ENCODE measurements at places on chromosomes 2 and 18.

GRCh38 chr2:161713706-161714105, 89.5 kb downstream of the SLC4A10 start:
- no peaks in the 10 kb centered on the region for H3K4me1 ChIP-seq
- H3K36me3 ChIP-seq = no peaks in the 10 kb centered on the region
- H3K4me3 ChIP-seq = no peak overlapping the region

DNA sequence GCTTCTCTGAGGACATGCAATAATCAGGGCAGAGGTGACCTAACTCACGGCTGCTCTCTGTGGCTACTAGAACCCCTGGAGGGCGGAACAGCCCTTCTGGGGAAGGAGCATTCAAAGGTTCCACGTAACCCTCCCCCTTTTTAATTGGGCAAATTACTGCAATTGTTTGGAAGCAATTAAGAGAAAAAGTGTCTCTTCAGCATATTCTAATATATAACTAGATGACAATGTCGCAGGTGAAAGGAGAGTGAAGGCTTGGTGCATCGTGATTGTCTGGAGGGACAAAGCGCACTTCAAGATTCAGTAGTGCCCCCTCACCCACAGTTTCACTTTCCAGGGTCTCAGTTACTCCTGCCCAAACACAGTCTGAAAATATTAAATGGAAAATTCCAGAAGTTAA, 720.8 kb downstream of the DCDC2C start:
- H3K4me3 ChIP-seq = no peak overlapping the region
- no peaks in the 10 kb centered on the region for H3K36me3 ChIP-seq
- H3K4me1 ChIP-seq = no peaks in the 10 kb centered on the region
- H3K27me3 ChIP-seq = no peaks in the 10 kb centered on the region
- no peak for DNase-seq
- H3K27ac ChIP-seq = no peak overlapping the region

DNA sequence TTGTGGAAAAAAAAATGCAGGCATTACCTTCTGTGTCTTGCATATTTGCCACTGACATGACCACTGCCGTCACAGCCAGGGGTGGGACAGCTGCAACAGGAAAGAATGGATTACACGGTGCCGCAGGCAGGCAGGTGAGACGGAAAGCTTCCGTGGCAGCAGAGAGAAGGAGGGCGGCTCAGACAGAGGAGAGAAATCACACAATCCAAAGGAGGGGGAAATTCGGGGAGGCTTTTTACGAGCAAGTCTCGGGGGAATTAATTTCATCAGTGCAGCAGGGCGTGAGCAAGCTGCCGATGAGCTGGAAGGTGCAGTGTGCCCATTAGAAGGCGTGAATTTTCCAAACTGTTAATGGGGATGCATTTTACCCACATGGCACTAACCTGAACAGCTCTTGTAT, 234.8 kb upstream of the PXDN start:
- DNase-seq = no peak
- H3K27ac ChIP-seq = no peak overlapping the region
- no peak overlapping the region for H3K4me3 ChIP-seq
- no peaks in the 10 kb centered on the region for H3K4me1 ChIP-seq
- no peaks in the 10 kb centered on the region for H3K36me3 ChIP-seq

- DNase-seq = no peak
- H3K4me1 ChIP-seq = no peaks in the 10 kb centered on the region
- no peak overlapping the region for H3K27ac ChIP-seq
- no peaks in the 10 kb centered on the region for H3K36me3 ChIP-seq
- no peaks in the 10 kb centered on the region for H3K27me3 ChIP-seq
- no peak overlapping the region for H3K4me3 ChIP-seq
These were observed 796.7 kb upstream of the CELF4 start for GRCh38 chr18:38362286-38362792.

- H3K36me3 ChIP-seq = no peaks in the 10 kb centered on the region
- no peaks in the 10 kb centered on the region for H3K27me3 ChIP-seq
- H3K4me1 ChIP-seq = no peaks in the 10 kb centered on the region
- H3K4me3 ChIP-seq = peak overlapping the region; percentile 2
- H3K27ac ChIP-seq = peak overlapping the region; percentile 39
- peak; percentile 77 for DNase-seq
These were observed 88.0 kb downstream of the LTBP1 start for GRCh38 chr2:33034784-33035183.
